Fibroblast of skin of left biceps (primary cell): ENCODE measurements at places on chromosomes 7 and 10.

GRCh38 chr10:11541296-11541695, 70.2 kb downstream of the USP6NL start:
- DNase-seq: no peak

DNA sequence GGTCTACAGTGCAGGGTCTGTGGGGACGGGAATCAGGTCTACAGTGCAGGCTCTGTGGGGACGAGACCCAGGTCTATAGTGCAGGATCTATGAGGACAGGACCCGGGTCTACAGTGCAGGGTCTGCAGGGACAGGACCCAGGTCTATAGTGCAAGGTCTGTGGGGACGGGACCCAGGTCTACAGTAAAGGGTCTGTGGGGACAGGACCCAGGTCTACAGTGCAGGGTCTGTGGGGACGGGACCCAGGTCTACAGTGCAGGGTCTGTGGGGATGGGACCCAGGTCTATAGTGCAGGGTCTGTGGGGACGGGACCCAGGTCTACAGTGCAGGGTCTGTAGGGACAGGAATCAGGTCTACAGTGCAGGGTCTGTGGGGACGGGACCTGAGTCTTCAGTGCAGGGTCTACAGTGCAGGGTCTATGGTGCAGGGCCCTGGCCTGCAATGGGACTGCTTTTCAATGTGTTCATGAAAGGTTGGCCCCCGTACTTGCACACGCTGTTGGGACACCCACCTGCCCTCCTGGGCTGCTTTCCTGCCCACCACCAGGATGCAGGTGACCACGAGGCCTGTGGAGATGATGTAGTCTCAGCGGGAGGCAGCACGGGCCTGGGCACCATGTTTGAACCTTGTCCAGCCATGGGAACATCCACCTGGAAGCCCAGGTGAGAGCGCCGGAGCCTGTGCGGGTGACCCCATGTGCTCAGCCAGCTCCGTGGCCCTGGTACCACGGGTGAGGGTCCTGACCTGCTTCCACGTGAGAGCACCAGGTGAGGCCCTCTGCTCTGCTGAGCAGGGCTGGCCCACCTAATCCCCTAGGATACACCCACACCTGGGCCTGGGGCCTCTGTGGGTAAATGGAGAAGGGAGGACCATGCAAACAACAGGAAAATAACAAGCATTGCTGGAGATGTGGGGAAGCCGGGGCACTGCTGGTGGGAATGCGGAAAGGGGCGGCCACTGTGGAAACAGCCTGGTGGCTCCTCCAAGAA, 91.4 kb upstream of the DIP2C start:
- DNase-seq: no peak

DNA sequence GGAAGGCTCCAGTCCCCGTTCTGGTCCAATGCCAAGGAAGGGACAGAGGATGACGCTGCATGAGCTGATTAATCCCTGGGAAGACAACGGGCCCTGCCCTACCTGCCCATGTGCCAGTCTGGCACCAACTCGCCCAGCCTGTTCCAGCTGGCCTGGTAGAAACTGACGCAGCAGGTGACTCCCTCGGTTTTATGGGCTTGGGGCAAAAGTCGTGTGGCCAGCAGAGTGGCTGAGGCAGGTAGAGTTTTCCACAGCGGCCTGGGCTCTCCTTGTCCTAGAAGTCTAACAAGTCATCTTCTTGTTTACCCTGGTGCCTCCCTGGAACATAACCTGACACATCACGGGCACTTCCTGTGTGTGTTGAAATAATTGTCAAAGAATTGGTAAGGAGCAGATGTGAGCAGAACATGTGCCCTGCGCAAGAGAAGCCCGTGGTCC, 20.4 kb upstream of the LMTK2 start:
- DNase-seq: no peak

DNA sequence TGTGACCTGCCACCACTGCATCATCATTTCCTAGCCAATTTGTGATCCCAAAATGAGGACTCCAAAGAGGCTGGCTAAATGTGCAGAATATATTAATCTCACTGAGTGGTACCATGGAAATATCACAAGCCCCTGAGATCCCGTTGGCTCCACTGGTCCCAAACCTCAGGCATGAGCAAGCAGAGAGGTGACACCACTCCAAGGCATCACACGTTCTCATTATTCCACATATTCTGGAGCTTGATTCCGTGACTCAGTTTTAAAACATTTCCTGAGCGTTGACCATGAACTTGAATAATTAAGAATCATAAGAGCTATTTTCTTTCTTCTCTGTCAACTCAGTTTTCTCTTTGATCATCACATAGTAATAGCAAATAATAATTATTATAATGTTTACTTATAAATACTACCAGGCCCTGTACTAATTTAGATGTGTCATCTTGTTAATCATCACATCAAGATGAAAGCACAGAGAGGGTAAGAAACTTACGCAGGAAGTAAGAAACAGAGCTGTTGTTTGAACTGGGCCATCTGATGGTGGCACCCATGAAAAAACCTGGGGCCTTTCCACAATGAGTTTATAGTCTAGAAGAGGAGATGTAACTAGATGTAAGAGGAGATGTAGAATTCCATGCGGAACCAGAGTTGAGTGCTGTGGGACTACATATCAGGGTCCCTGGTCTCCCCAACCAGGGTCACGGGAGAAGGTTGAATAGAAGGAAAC, 3.5 kb downstream of the APBB1IP start:
- DNase-seq: no peak

GRCh38 chr7:108307595-108307994, 148.6 kb downstream of the NRCAM start:
- DNase-seq: no peak

GRCh38 chr7:141287936-141288335, 214.1 kb downstream of the TMEM178B start:
- no peak for DNase-seq

DNA sequence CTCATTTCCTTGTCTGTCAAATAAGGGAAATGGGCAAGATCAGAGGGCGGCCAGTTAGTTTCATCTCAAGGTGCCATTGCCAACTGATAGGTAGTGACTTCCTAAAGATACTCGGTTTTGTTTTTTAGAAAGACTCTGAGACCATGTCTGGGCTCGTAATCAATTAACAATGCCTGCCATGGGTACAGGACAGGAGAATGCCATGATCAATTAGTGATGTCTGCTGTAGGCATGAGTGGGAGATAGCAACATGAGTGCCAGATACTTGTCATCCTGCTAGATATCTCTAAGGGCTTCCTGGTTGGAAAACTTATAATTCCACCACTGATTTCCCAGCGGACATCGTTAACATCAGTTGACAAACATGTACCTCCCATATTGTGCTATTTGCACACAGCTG, 64.8 kb downstream of the SH3PXD2A start:
- DNase-seq: no peak

DNA sequence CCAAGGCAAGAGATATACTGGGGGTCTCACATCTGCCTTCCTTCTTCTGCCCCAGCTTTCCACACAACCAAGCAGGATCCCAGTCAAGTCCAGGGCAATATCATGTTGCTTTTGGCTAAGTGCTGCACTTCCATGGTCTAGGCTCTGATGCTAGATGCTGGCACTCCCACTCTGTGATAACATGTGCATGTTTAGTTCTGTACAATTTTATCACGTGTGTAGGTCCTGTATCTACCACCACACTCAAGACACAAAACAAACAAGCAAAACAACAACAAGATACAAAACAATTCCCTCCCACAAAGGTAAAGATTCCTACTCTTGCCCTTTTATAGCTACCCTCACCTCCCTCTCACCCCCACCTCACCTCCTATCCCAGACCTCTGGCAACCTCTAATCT, 105.6 kb upstream of the HABP2 start:
- DNase-seq: no peak

DNA sequence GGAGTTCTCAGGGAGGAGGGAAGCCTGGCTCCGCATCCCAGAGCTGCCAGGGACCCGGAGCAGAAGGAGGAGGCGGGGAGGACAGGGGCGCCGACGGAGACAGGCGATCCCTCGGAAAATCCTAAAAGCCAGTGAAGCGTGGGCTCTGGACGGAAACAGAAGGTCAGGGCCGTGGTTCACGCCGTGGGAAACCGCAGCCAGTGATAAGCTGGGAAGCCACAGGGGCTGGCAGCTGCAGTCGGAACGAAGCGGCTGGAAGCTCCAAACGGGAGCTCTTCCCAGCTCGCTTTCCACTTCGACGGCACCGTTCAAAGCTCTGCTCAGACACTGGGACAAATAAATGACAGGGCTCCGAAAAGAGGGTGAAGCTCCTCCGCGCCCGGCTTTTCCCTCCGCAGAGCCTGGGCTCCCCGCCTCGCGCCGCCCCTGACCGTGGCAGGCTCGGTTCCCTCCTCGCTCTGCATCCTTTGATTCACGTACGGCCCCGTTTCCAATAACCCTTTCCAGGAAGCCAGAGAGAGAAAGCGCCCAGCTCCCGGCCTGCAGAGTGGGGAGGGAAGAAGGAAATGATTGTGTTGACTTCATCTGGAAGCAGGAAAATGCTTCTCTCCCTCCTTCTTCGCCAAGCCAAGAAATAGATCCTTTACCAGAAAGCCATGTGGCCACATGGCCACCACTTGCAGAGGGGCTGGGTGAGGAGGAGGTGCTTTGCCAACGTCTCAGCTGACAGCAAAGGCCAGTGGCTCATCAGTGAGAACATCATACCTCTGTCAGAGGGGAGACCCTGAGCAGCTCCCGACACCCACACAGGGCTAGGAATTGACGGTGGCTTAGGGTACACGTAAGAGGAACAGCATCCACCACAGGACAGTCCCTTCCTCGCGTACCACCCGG, 57.4 kb downstream of the ADRB1 start:
- DNase-seq: no peak

DNA sequence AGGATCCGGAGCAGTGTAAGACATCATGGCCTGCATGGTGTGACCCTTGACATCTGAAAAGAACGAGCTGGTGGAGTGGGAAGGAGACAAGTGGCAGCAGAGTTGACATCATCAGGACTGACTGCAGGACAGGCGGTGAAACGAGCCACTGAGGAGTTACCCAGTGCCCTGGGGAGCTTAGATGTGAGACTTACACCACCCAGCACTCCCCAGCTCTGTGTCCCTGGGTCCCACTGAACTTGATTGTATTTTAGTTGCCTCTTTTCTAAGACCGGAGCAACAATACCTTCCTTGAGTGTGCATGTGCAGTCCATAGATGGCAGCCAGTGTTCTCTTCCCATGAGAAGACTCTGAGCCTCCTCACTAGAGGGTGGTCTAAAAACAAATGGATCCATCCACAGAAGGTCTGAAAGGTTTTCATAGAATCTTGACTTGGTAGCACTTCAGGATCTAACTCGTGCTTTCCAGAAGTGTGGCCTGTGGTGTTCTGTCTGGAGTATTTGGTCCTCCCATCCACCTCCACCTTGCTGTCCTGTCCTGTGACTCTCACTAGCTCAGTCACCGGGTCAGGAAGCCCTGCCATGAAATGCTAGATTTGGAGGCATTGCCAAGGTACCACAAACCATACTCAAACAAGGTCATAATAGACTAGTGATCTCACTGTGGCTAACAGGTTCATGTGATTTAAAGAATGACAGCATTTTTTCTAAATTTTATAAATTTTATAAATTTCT, 59.0 kb downstream of the IKZF1 start:
- no peak for DNase-seq

DNA sequence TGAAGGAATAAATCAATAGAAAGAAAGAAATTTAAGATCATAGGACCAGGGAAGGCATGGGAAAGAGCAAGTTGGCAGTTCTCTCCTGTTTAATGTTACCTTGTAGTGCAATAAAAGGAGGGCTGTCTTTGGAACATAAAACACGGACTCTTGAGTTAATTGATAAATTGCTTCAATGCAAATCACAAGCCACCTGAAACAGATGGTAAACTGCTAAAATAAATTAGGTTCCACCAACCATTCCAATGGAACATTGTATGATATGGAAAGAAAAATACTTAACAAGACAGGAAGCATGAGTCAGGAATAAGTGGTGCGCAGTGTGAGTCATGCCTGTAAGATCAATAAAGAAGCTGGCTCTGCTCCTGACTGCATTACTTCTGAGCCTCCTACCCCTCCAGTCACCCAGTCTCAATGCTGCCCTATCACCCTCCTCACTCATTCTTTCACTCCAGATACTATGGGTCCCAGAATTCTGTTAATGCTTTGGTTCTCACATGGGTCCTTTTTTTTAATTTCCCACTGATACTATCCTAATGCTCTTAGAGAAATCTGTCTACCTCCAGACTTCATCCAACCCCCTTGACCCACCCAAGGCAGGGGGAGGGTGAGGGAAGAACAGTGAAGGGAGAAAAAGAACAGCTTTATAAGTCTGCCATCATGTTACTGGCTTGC, 78.9 kb downstream of the LRRC17 start:
- DNase-seq: peak; percentile 80

- DNase-seq: no peak
These were observed 68.5 kb downstream of the NT5C2 start for GRCh38 chr10:103124420-103125096.

GRCh38 chr10:25744574-25744973, 189.5 kb upstream of the MYO3A start:
- DNase-seq: no peak

DNA sequence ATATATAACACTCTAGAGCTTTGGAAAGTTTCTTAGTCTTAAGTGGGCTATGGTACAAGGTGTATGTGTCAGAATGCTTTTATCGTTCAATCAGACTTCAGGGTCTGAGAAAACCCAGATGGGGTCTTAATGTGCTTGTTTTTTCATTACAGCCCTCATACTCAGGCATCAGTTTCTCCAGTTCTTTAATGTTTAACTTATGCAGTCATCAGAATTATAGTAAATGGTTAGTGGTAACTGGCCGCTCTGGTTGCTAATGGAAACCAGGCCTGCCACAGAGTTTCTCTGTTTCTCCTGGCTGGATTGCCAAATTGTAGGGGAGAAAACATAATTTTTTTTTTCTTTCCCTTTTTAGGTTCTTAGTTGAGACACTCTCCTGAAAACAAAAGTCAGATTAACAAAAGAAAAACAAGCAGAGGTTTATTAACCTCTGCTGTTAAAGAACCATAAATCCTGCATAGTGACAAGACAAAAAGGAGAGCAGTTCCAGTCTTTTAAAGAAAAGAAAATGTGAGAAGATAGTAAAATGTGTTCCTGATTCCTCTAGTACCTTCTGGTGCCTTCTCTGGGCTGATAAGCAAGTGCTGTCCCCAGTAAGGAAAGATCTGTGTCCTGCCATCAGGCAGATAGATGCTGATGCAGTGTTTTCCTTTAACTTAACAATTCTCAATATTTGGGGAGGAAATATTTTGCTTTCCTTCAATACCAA, 21.5 kb upstream of the GHITM start:
- DNase-seq: no peak

- DNase-seq: peak; percentile 72
These were observed 14.9 kb upstream of the CRCP start for GRCh38 chr7:66099551-66100407.

DNA sequence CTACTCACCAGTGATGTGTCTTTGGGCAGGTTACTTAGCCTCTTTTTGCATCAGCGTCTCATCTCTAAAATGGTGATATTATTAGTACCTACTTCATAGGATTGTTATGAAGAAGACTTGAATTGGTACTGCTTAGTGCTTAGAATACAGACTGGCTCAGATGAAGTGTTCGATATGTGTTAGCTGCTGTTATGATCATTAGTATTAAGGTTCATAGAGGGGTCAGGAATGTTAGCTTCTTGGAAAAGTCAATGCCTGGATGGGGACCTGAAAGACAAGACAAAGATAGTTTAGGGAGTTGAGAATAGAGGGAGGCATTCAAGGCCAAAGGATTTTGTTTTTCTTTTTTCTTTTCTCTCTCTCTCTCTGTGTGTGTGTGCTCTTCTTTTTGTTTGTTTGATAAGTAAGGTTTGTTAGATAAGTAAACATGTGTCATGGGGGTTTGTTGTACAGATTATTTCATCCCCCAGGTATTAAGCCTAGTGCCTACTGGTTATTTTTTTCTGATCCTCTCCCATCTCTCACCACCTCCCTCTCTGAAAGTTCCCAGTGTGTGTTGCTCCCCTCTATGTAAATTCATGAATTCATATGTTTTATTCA, 63.3 kb downstream of the MDFIC start:
- no peak for DNase-seq

- DNase-seq: no peak
These were observed 2.9 kb downstream of the ERLIN1 start for GRCh38 chr10:100182908-100183307.
